ENCODE measurements at places on chromosomes 6 and 20.

DNA sequence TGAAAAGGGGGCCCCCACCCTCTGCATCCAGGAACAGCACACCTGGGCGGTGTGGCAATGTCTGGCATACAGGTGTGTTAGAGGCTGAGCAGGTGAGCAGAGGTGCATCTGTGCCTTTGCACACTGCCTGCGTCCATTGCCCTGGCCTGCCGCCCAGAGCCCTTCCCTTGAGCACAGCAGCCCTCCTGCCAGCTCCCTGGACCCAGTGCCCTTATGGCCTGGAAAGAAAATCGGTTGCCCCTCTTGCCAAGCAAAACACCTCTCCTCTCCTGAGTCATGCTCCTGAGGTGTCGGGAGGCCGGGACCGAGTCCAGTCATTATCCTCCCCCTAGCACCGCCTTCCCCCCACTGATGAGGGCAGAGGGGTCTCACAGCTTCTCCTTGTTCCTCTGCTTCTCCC is 259.9 kb downstream of the SMOC2 start:
- DNase-seq, result no peak

DNA sequence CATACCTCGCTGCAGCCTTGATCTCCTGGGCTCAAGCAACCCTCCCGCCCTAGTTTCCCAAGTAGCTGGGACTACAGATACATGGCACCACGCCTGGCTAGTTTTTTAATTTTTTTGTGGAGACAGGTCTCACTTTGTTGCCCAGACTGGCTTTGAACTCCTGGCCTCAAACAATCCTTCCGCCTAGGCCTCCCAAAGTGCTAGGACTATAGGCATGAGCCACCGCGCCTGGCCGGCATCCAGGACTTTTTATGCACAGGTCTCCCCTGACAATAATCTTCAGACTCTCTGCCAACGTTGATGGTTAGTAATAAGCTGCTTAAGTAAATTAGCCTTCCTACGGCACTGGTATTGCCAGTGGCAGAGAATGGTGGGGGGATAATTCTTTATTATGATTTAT is 110.5 kb upstream of the MTHFD1L start:
- no peak for DNase-seq

- DNase-seq, result no peak
These were observed 19.8 kb downstream of the ERGIC3 start for GRCh38 chr20:35561671-35562070.

DNA sequence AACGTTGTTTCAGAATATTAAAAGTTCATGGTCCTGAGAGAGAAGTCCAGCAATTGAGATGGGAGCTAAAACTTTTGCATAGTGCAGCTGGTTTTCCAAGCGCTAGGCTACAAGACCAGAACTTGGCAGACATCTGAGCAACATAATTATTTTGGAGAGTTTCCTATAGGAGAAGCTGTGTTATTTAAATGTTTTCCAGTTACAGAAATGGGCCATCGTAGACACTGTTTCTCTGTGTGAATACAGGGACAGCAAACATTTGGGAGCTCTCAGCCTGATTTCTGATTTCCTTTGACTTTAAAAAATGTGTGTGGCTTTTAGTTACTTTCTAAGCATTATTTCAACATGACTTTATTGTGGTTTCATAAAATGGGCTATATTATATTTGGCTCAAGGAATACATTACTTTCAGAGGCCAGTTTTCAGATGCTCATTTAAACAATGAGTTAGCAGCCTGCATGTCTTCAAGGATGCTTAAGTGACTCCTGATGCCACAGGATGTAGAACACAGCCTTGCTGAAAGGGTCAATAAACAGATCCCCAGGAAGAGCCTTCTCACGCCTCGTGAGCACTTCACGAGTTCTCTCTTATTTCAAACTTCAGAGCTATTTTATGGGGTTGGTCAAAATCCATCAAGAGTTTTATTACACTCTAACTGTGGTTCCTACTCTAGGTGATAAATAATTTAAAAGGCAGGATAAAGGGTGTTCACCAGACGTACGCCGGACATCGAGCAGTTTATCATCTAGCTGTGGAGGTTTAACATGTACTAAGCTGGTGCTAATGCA is 193.8 kb downstream of the SMOC2 start:
- DNase-seq, result no peak

- DNase-seq, result no peak
These were observed 171.6 kb downstream of the ARID1B start for GRCh38 chr6:156948807-156949206.

- no peak for DNase-seq
These were observed 27.6 kb downstream of the CD40 start for GRCh38 chr20:46145713-46146112.

- no peak for DNase-seq
These were observed 236.2 kb downstream of the CD83 start for GRCh38 chr6:14353798-14354197.

DNA sequence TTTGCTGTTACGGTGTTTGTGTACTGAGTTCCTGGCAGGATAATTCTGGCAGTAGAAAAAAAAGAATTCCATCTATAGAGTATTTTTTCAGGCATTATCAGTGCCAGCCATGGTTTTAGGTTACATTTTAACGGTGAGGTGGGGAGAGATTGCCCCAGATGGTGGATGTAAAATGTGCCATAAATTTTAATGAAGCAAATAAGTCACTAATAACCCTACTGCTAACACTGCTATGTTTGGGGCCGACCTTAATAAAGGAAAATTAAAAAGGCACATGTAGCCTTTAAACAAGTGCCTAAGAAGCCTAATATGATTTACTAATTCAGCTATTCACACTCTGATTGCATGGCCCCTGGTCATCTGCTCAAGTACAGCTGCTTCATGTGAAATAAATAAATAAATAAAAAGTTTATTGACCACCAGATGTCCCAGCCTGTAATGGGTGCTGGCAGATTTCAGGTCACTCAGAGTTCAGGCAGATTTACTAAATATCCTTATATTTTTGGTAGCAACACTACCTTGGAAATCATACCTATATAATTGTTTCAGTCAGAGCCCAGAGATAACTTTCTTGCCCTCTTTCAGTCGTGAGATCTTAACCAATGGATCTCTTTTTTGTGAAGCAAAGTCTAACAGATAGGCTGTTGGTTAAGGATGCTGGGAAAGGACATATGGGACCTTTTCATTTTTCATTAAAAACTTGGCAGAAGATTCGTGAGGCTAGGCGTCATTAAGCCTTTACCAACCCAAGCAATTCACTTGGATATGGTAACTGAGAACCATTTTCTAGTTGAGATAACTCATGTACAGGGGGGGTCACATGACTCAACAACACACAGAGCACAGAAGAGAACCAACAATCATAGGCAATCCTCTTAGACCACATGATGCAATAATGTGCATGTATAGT is 495.0 kb upstream of the NRSN1 start:
- DNase-seq, result no peak

DNA sequence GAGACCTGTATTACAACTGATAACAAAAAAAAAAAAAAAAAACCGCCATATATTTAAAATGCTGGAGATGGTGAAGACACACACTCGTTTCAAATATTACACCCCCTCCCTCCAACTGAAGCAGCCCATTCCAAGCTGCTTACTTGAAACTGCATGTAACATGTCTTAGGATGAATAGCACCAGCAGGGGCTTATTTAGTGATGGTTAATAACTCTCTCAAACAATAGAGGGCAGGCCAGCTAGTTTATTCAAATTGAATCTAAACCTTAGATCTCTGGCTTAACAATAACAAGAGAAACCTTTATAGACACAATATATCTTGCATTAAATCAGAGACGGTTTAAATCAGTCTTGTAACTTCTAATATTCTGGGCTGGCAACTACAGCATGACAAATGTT is 9.3 kb upstream of the JPH2 start:
- DNase-seq, result no peak

DNA sequence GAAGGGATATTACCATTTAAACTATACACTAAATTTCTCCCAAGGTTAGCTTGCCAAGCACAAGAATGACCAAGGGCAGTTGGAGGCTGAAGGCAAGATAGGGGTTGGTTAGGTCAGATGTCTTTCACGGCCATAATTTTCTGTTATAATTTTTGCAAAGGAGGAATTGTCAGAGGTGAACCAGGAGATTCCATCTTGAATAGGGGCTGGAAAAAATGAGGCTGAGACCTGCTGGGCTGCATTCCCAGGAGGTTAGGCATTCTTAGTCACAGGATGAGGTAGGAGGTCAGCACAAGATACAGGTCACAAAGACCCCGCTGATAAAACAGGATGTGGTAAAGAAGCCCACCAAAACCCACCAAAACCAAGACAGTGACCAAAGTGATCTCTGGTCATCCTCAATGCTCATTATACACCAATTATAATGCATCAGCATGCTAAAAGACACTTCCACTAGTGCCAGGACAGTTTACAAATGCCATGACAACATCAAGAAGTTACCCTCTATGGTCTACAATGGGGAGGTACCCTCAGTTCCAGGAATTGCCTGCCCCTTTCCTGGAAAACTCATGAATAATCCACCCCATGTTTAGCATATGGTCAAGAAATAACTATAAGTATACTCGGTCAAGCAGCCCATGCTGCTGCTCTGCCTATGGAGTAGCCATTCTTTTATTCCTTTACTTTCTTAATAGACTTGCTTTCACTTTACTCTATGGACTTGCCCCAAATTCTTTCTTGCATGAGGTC is 371.8 kb upstream of the SULF2 start:
- DNase-seq, result no peak

DNA sequence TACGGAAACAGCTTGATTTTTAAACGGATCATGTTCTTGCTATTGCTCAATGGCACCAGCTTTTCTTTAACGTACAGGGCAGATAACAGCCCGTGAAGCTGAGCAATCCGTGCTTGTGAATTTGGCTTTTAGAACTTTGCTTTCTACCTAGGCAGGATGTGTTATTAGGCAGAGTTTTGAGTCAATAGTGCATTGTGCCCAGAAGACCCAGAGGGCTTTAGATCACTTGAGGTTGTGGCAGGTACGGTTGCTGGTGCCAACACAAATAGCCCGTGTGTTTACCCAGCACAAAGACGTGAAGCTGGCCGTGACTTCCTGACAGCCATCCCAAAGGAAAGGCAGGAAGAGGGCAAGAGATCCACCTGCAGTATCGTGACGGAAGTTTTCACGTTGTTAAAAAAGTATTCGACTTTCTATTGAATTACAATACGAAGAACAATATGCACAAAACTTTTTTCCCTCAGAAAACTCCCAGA is 117.4 kb upstream of the FRMD1 start:
- no peak for DNase-seq

DNA sequence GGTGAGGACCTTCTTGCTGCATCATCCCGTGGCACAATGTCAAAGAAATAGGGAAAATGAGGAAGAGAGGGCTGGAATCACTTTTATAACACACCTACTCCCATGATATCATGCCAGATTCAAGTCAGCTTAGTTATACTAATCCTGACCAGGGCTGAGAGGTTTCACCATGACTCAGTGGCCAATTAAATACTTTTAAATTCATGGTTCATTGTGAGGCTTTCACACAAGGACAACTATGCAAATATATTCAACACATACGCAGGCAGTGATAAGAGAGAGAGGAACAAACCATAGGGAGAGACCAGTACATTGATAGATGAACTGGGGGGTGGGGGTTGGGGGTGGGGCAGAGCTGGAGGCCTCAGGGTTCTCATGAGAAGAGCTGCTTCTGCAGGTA is 313.1 kb downstream of the LRFN2 start:
- no peak for DNase-seq

DNA sequence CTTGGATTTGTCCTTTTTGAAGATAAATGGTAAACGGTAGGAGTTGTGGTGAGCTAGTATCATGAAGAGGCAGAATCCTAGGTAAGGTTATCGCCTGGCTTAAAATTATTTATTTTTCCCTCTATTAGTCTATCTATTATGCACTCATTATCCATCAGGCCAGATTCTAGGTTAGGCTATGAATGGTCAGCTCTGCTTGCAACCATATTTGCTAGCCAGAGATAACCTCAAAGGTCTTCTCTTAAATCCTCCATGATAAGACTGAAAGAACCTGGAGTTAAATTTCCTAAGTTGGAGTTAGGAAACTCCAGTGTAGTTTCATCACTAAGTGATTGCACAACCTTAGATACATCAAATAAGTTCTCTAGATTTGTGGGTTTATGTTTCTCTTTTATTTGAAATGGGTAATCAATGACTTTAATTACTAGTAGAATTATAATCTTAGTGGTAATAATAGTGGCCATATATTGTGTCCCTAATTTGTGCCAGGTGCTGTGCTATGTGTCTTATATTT is 302.1 kb upstream of the RUNX2 start:
- DNase-seq, result no peak

- DNase-seq, result no peak
These were observed 4.4 kb upstream of the LMBRD1 start for GRCh38 chr6:69801225-69801624.

GRCh38 chr6:79911992-79912391 is 35.4 kb downstream of the ELOVL4 start:
- no peak for DNase-seq

DNA sequence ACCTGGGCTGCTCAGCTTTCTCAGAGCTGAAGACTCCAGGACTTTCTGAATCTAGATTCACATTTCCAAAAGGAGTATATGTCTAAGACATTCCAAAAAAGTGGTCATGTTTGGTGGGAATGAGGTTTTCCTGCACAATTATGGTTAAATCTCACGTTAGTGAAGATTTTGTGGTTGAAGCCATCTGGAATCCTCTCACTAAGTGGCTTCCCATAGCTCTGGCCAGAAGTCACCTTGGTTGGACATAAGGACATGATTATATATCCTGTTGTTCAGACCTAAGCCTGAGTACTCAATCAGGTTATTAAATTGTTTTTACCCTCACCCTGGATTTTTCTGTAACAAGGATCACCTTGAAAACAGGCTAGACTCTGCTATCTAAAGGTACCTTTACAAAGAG is 176.1 kb upstream of the PLN start:
- no peak for DNase-seq

DNA sequence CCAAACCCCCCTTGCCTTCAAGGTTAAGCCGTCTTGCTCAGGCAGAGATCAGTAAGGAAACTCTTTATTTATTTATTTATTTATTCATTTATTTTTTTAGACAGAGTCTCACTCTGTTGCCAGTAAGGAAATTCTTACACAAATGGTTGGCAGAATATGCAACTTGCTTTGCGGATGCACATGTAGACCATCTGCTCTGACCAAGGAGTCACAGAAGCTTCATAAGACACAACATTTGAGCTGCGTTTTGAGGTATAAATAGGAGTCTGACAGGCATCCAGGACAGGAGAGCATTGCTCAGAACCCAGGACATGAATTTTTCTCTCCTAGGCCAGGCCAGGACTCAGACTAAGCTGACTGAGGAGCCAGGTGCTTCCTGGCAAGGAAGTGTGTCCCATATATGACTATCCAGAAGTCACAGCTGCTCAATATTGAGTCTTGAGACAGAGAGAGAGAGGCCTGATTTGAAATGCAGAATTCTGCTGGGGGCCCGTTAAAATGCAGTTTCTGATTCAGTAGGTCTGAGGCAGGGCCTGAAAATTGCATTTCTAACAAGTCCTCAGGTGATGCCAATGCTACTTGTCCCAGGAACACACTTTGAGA is 43.9 kb downstream of the HLA-A start:
- no peak for DNase-seq

DNA sequence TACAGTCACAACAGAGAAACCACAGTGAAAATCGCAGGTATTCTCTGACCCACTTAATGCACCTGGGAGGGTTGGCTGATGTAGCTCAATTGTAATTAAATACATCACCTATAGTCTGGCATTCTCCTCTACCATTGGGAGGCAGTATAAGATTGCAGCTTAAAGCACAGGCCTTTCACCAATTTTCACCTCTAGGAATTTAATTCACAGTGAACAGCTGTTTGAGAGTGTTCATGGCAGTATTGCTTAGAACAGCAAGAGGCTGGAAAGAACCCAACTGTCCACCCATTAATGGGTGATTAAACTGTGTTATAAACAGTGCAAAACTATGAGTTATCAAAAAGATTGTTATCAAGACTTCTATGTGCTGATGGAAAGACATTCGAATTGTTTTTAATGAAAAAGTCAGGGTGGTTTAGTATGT is 2.0 kb downstream of the EDEM2 start:
- DNase-seq, result no peak

Measured in stimulated activated CD8-positive, alpha-beta memory T cell treated with anti-CD3 and anti-CD28 coated beads, Interleukin-15, amount 100 ng/mL, for 4 hours (primary cell).